Activated naive CD4-positive, alpha-beta T cell treated with Interleukin-2 at 50 U/mL for 16 hours (primary cell): ENCODE measurements at places on chromosomes 1 and 21.
A peak's percentile ranks its signal among the peaks of the same experiment; 100 is the strongest.

GRCh38 chr1:8411803-8412182 is 93.9 kb downstream of the SLC45A1 start:
- no peak for DNase-seq

DNA sequence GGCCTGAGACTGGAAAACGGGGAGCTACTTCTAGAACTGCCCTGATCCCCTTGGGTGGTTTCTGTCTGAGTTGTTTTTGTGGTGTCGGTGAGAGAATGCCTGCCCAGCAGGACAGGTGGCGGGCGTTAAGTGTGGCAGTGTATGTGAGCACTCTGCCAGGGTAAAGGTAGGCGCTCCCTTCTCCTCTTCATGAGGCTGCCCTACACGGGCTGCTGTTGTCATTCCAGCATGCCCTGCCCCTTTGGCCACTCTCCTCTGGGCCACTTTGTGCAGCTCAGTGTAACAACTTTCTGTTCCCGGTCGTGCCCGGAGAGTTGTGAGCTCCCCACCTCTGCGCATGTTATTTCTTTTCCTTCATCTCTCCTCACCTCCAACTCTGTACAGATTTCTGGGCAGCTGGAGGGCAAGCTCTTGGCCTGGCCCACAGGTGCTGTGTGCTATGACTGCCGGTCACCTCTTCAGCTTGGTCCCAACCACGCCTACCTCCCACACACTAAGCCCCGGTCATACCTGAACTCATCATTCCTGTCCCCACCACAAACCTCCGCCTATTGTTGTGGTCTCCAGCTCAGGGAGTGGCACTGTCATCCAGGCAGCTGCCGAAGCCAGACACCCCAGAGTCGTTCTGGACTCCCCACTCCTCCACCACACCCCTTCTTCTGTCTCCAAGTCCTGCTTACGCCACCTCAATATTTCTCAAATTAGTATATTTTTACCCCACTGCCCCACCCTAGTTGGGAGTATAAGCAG is 69.0 kb downstream of the GADD45A start:
- DNase-seq: no peak

DNA sequence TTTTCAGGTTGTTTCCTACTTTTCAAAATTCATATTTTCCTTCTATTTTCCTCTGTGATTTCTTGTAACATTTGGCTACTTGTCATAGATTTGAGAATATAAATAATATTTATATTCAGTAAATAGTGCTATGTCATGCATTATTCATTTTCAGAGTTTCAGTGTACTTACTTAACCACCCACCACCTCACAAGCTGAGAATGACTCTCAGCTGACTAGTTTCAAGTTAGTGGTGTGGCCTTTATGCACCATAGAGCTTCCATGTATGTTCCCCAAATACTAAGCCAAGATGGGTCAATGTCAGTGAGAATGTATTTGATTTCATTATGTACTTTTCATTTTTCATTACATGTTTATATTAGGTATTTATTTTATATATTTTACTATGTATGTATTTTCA is 56.9 kb upstream of the RGS1 start:
- peak; percentile 9 for DNase-seq

DNA sequence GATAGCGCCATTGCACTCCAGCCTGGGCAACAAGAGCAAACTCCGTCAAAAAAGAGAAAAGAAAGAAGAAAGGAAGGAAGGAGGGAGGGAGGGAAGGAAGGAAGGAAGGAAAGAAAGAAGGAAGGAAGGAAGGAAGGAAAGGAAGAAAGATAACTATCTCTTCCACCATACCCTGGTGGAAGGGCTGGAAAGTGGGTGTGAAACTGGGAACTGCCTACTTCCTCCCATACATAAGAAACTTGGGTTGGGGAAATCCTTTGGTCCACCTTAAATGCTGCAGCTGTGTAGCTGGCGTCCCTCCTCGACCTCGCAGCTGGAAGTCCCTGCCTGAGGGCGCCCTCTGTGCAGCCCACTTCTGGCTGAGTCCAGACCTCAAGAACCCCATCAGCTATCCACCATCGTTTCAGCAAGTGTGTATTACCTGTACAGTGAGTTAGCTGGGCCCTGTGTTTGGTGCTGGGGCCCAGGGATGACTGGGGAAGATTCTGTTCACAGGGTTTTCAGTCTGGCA is 4.6 kb upstream of the FAM167B start:
- DNase-seq: no peak

GRCh38 chr1:222250376-222250775 is 297.5 kb downstream of the HHIPL2 start:
- no peak for DNase-seq

DNA sequence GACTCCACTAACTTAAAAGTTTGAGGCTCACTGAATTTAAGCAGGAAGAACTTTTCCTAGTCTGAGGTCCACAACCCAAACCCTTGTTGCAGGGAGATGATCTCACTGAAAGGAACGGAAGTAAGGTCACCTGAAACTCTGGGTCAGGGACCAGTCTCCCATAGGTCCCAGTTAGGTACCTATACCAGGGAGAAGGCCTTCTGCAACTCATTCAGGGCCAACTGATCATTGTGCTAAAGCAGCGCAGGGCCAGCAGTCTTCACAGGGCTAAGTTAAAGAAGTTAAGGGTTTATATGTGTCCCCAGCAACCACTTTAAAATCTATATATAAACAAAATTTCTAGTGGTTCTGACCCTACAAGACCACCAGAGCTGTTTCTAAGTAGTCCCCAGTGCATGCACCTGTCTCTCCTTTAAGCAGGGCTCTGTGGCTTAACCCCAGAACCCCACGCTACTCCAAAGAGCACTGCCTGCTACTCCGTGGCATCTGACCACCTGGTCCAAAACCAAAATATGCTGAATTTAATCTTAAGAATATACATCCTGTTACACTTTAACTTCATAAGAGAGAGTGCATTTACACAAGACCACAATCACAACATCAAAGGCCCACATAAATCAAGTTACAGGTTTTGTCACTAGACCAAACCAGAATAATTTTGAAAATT is 2.8 kb downstream of the SRSF10 start:
- no peak for DNase-seq

GRCh38 chr1:15020943-15021745 is 132.4 kb upstream of the TMEM51 start:
- DNase-seq: no peak

- no peak for DNase-seq
These were observed 41.6 kb downstream of the GNG12 start for GRCh38 chr1:67791686-67792085.

DNA sequence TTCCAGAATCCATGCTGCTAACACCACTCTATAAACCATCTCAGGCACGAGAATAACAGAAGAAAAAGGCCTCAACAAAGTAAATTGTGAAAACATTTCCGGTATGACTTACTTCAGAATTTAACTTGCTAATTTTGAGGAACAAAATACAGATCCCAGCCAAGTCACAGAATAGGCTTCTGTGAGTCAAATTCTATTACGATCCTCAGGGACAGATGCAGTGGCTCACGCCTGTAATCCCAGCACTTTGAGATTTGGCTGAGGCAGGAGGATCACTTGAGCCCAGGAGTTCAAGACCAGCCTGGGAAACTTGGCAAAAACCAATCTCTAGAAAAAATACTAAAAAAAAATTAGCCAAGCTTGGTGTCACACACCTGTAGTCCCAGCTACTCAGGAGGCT is 8.8 kb upstream of the CCDC27 start:
- no peak for DNase-seq

DNA sequence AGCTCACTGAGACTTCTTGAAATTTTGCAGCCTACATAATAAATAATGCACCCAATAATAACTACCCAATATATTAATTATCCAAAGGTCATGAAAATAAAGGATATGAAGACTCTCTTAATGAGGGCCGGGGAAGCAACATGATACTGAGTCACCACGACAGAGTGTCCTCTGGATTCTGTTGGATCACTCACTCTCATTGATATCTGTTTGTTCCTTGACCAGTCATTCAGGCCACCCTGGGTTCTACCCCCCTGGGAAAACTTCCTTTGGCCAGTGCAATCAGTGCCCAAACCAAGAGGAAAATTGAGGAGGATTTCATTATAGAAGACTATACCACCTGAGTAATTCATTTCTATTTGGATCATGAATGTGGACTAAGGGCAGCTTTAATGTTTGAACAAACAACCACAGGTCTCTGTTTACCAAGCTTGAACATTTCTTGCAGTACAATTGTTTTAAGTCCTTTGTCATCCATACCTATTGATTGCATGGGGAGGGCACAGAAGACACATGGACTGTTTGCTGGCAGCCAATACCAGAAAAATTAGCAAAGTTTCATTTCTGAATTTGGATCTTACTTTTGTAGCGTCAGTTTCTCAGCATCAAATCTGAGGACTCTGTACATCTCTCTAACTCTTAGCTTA is 137.2 kb upstream of the FGGY start:
- no peak for DNase-seq

GRCh38 chr1:58981392-58981791 is 197.5 kb upstream of the JUN start:
- no peak for DNase-seq

DNA sequence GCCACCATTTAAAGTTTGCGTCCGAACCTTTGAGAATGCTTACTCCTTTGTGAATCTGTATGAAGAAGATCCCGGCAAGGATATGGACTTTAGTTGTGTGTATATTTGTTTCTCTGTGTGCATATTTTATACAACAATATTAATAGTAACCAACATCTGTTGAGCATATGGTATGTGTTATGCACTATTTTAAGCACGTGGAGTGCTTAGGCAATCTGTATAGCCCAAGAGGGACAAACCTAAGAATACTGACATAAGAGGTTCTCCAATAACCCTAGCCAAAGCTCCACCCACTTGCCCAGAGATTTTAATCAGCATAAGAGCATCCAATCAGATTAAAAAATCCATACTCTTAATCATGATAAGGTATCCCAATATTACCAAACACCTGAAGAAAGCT is 92.7 kb downstream of the MAB21L3 start:
- DNase-seq: no peak

DNA sequence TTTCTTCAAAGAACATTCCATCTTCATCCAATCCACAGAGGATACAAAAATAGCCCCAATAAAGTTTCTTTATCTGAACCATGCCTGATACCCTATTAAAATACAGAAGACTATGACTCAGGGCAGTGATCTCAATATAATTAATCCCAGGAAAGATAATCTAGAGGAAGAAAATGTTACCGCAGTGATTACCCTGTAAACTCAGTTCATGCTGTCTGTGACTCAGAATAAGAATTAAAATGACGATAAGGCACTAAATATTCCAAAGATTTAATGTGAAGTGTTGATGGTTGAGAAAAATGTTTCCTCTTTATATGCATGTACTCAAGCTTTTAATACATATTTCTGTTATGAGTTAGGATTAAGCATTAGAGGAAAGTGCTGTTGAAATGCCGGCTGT is 88.6 kb upstream of the LYPLAL1 start:
- no peak for DNase-seq

DNA sequence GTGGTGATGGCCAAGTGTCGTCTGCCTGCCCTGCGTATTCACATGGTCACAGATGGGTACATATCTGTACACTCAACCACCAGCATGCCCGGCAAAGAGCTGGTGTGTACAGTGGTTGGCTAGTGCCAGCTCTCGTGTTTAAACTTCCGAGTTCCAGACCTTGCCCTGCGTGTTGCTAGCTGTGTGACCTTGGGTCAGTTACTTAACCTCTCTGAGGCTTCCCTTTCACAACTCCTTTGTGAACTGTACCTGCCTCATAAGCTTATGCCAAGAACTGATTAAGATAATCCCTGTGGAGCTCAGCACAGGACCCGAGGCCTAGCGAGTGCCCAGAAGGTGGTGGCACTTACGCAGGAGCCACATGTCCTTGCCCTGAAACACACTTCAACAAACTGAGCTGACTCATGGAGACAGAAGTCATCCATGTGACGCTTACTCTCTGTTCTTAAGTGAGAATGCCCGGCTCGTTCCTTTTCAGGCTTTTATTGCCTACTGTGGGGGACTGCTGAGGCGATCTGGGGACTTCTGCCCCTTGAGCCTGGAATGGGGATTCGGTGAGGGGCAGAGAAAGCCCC is 55.4 kb downstream of the ALPL start:
- no peak for DNase-seq

DNA sequence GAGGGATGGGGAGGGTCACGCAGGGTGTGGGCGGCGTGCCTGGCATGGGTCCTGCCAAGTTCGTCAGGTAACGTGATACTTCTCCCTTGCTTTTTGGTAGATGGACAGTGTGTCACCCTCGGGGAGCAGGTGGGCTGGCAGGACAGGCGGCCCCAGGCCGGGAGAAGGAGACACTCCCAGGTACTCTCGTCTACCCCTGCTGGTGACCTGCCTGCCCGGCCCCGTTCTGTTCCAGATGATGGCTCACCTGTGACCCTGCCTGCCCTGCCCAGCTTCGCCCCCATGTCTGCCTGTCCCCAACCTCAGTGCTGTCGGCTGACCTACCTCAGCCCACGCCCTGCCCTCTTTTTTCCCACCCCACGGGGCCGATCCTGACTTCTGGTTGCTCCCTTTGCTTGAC is 144.7 kb downstream of the PCBP3 start:
- DNase-seq: no peak

DNA sequence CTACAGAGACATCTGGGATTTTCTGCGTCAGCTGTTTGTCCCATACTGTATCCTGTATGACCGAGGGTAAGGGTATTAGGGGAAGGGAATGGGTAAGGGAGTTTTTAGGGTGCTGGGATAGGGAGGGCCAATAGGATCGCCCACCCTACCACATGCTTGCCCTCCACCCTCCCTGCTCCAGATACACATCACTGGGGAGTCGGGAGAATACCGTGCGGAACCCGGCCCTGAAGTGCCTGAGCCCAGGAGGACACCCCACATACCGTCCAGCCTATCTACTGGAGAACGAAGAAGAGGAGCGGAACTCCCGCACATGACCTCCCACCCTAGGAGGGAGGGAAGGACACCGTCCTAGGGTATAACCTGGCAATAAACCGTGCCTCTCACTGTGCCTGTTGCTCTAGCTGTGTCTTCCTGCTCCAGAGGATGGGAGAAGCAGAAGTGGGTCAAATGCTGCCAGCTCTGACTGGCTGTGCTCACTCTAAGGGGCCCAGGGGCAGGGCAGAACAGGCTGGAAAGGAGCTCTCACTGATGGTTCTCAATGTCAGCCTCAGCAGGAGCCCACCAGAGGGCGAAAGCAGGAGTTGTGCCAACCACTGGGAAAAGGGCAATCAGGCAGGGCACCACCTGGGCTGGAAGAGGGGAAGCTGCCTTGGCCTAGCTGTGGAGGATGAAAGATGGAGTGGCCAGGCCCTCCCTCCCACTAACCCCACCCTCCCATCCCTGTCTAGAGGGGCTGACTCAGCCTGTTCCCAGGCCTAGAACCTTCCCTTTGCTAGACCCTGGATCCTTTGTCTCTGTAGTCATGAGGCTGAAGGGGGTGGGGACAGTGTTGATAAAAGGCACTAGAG is 440 bp upstream of the LENEP start:
- DNase-seq: no peak

GRCh38 chr1:26535201-26535600 is 5.6 kb downstream of the RPS6KA1 start:
- DNase-seq: no peak
